ENCODE measurements at places on chromosomes 6 and 20.

DNA sequence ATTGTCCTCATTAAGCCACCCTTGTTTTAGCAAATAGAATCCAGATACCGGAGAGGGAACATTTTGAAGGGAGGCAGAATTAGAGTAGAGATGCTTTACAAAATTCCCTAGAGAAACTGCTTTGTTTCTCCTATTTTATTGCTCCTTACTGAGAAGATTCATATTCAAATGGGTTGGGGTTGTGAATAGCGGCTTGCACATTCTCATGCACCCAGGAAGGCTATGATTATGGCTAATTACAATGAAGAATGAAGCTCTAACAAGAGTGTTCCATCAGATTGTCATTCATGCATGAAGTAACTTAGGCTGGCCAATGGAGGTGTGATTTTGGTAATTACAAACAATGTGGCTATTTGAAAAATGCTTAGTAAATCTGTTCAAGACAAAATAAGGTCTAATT, 129.6 kb downstream of the PACRG start:
- DNase-seq = no peak

DNA sequence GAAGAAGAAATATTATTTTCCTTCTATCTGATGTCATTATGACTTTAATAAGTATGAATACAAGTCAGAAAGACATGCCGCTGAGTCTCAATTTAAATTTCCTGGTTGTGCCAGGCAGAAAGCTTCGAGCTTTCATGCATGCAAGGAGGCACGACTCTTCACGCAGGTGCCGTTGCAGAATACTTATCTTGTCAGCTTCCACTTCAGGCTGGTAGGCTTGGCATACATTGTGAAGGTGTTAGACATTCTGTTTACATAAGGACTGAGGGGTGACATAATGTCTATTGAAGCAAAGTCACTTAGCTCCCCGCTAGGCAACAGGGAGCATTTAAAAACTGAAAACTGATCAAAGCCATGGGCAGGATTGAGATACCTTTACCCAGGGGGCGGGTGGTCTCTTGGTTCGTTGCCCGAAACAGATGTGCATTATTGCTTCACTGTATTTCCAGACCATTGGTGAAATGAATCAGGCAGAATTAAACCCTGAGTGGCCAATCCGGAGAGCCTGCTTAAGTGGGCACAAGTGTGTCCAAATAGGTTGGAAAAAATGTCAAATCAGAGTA, 16.4 kb downstream of the BMP6 start:
- no peak for DNase-seq

DNA sequence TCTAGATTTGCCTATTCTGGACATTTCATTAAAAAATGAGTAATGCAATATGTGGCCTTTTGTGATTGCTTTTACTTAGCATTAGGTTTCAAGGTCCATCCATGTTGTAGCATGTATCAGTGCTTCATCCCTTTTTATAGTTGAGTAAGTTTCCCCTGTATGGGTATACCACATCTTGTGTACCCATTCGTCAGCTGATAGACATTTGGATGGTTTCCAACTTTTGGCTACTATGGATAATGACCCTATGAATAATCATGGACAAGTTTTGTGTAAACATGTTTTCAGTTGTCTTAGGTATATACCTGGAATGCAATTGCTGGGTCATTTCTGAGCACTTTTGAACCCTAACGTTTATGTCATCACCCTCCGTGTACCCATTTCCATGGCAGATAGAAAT, 15.4 kb downstream of the METTL24 start:
- DNase-seq = no peak

DNA sequence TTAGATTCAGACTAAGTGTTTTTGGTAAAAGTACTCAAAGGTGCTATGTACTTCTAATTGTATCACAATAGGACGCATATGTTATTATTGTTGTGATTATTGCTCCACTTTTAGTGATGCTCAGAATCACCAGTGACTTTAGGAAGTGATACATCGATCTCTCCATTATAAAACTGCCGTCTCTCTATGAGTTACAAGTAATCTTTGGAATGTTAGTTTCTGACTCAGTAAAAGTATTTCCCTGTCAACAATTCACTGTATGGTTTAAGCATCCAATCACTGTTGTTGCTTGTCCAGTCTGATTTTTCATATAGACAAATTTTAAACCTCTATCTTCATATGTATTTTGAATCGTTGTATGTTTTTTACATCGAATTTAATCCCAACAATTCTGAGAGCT, 9.4 kb downstream of the DCBLD1 start:
- DNase-seq = peak; percentile 23

GRCh38 chr6:73028893-73029450, 196.3 kb downstream of the KHDC1L start:
- no peak for DNase-seq

- DNase-seq = peak; percentile 63
Measured at GRCh38 chr6:133467982-133468380, 226.8 kb downstream of the EYA4 start.

DNA sequence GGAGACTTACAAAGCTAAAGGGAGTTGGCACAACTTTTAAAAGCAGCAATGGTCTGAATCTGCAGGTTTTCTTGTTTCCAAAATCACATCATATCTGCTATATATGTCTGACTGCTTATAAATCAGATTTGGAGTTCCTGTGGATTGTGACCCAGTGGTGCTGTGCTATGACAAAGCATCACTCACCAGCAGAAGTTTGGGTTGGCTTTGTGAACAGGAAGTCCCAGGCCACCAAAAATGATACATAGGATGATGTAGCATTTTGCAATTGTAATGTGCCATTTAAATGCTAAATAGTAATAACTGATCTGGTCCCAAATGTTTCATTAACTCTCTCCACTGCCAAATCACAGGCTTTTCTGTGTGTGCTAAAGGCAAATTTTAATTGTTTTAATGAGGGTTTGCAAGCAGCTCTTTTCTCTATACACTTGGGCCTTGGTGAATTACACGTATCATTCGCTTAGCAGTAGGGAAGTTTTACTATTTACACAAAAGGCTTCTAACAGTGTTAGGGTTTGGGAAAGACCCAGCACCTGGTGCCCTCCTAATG, 60.8 kb downstream of the SYNDIG1 start:
- DNase-seq = no peak

DNA sequence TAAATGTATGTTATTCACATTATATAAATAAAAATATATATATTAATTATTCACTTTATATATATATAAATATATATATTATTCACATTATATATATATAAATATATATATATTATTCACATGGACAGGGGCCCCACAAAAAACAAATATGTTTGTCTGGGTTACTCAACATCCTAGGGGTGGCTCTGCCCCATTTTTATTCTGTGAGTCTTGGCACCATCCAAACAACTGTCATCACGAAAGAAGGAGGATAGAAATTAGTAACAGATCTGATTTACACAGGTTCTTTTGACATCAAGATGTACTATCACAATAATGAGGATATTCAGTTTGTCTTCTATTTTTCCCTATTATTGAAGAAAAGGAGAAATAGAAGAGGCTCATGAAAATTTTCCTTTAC, 187.3 kb downstream of the GPX5 start:
- no peak for DNase-seq

DNA sequence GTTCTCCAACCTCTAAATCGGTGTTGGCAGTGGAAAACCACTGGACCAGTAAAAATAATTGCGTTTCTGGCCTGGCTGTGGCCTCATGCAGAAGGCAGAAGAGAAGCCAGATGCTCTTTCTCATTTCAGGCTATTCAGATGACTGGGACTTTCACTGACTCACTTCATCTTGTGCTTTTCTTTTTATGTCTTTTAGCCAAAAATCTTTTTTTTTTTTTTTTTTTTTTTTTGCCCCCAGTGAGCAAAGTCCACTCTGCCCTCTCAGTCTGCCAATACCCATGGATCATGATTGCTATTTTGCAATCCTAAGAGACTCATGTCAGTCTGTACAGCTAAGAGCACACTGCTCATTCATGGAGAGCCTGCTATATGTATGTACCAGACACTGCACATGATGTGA, 962.5 kb downstream of the KIF16B start:
- no peak for DNase-seq

DNA sequence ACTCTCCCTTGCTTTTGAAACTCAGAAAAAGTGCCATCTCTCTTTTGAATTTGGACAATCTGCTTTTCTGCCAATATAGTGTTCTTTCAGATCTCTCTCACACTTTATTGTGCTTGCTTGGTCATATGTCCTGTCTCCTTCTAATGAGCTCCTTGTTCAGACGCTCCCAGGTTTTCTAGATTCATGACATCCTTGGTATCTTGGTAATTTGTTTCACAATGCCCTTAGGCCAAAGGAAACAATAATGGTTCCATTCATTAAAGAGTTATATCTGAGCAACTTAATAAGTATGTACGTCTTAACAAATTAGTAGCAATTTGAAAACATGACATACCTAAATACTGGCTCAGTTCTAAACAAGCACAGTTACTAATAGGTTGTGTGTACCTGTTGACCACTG, 293.4 kb upstream of the SPTLC3 start:
- no peak for DNase-seq

GRCh38 chr6:39029156-39030011, 19.2 kb upstream of the GLP1R start:
- DNase-seq = no peak

DNA sequence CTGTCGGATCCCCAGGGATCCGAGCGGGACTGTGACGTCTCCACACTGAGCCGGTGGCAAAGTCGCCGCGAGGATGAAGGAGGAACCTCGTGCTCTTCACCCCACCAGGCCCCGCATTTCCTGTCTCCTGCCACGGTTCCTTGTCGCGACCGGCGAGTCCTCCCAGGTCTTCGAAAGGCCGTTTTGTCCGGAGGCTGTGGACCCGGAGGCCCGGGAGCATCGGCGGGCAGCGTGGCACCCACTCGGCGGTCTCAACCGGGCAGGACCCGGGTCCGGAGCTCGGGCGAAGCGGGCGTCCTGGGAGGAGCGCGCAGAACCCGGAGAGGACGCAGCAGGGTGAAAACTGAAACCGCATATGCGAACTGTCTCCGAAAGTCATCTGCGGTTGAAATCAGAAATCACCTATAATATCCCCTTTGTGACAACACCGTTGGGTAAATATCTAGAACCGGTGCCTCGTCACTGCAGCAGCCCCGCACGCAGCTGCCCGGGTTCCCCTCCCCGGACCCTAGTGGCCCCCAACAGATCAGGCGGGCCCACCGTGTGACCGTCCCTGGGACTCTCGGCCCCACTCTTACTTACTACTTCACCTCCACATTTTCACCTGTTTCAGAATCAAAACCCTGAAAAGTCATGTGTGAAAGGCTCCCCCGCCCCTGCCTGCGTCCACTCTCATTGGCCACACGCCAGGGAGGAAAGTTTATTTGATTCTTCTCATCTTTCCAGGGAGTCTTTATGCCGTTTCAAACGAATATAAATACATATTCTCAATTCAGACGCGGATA, 3.1 kb upstream of the ULBP2 start:
- DNase-seq = peak; percentile 38

Data from astrocyte of the hippocampus (primary cell).